Breast epithelium (tissue), 4 donors: ENCODE measurements at places on chromosomes 1 and 21. TPM values are rescaled to one million over a fixed set of nuclear protein-coding genes. Genes with fewer than 3 reads are reported as not detected.

DNA sequence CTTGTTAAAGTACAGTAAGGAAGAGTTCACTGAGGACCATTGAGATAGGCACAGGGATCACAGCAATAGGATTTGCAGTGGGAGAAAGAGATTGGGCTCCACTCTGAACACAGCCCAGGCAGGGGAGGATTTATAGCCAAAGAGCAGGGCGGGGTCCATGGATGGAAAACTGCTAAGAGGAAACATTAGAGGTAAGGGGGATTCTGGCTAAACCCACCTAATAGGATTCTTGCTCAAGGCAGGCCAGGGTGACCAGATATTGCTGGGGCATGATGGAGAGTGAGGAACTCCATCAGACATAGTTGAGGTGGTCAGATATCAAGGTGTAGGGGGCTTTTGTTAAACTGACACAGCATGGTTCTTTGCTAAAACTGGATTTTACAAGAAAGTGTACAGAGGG, 372.8 kb downstream of the NPHP4 start:
- H3K27me3 ChIP-seq: no peaks in the 10 kb centered on the region
- no peaks in the 10 kb centered on the region for H3K36me3 ChIP-seq
- no peaks in the 10 kb centered on the region for H3K4me1 ChIP-seq
- H3K27ac ChIP-seq: no peak overlapping the region

- no peaks in the 10 kb centered on the region for H3K27me3 ChIP-seq
- DNase-seq: no peak
- H3K4me3 ChIP-seq: no peak overlapping the region
- no peak overlapping the region for H3K27ac ChIP-seq
These were observed 17.6 kb downstream of the HTR6 start for GRCh38 chr1:19682257-19682656.

- H3K4me3 ChIP-seq: no peak overlapping the region
- H3K36me3 ChIP-seq: no peaks in the 10 kb centered on the region
- no peaks in the 10 kb centered on the region for H3K4me1 ChIP-seq
- H3K27me3 ChIP-seq: no peaks in the 10 kb centered on the region
These were observed 1455.1 kb downstream of the KCNT2 start for GRCh38 chr1:195153107-195153506.

DNA sequence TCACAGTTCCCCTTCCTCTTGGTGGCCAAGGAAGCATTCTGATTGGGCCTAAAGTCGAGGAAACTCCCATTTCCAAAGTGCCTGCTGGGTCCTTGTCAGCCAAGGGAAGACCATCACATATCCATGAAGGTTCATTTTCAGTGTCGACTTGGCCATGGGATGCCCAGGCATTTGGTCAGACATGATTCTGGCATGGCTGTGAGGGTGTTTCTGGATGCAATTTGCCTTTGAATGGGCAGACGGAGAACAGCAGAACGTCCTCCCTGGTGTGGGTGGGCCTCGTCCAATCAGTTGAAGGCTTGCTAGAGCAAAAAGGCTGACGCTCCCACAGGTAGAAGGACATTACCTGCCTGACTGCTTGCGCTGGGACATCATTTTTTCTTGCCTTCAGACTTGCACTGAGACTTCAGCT, 48.3 kb upstream of the LBR start:
- no peaks in the 10 kb centered on the region for H3K4me1 ChIP-seq
- no peak overlapping the region for H3K4me3 ChIP-seq
- no peaks in the 10 kb centered on the region for H3K36me3 ChIP-seq
- H3K27me3 ChIP-seq: no peaks in the 10 kb centered on the region

- DNase-seq: no peak
- H3K36me3 ChIP-seq: no peaks in the 10 kb centered on the region
- H3K27me3 ChIP-seq: no peaks in the 10 kb centered on the region
These were observed 38.8 kb upstream of the CTBS start for GRCh38 chr1:84613026-84613425.

DNA sequence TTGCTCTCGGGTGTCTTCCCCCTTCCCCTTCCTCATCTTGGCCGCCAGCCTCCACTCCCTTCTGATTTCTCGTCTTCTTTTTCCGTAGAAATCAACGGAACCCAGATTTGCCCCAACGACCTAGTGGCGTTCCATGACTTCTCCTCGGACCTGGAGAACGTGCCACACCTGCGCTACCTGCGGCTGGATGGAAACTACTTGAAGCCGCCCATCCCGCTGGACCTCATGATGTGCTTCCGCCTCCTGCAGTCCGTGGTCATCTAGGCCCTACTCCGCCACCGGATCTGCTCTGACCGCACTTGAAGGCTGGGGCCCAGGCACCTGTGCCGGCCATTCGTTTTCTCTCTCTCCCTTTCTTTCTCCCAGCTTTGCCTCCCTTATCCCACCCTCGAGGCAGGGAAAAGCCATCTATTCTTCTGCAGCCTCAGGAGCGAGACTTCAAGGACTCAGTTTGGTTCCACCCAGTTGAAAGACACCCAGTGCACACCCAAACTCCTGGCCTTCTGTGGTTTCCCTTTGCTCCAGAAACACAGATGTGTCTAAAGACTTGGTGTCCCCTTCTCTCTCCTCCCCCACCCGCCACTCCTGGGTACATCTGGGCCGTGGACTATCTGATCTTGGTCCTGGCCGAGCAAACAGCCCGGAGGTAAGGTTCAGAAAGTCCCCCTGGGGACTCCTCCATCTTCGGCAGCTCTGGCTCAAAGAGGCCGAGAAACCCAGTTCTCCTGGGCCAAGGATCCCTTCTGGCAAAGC, 7.2 kb upstream of the OPTC start:
- peak overlapping the region; percentile 42 for H3K4me3 ChIP-seq
- no peak for DNase-seq
- peak overlapping the region; percentile 91 for H3K27ac ChIP-seq
- H3K4me1 ChIP-seq: no peaks in the 10 kb centered on the region
- H3K36me3 ChIP-seq: no peaks in the 10 kb centered on the region

The FRRS1 gene
- total RNA-seq: 21.1 TPM

The CTTNBP2NL gene
- total RNA-seq: 24.1 TPM

The SELL gene
- 2.3 TPM for total RNA-seq

The CDA gene
- total RNA-seq: 0.98 TPM

The GFI1 gene
- total RNA-seq: 0.98 TPM
